Ecto neural progenitor cell (in vitro differentiated cells): ENCODE measurements at places on chromosomes 2 and 18.

GRCh38 chr2:56179931-56180330, 3.9 kb upstream of the CCDC85A start:
- DNase-seq, result no peak

- no peak for DNase-seq
These were observed 164.6 kb downstream of the RTP5 start for GRCh38 chr2:242034138-242034537.

- DNase-seq, result no peak
These were observed 187.6 kb upstream of the ARL4C start for GRCh38 chr2:234684466-234684865.

DNA sequence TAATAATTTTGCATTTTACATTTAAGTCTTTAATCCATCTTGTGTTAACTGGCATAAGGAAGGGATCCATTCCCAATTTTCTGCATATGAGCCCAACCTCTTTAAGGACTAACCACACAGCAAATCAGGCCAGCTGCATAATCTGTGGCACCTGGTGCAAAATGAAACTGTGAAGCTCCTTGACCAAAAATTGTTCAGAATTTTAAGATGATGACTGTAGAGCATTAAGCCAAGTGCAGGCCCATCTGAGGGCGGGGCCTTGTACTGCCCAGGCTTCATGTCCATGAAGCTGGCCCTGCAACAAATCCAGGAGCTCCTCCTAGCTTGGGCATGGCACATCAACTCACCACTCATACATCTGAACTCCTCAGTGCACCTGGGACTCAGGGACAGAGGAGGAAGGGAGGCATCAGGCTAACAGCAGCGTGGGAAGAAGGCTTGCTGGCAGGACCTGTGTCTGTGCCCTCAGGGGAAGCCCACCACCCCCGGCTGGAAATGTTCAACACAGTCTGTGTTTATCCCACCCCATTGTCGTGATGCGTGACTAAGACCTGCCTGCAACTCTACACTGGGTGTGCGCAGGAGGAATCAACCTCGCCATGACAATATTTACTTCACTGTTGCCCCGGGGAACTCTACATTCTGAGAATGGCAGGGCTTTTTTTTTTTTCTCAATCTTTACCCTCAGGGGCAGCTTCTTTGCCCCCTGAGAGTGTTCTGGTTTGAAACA, 128.9 kb upstream of the SIX2 start:
- no peak for DNase-seq

GRCh38 chr18:61554117-61554776, 221.0 kb downstream of the CDH20 start:
- DNase-seq, result no peak

- DNase-seq, result peak; percentile 30
These were observed 305.3 kb downstream of the NDUFA10 start for GRCh38 chr2:239719791-239720360.

DNA sequence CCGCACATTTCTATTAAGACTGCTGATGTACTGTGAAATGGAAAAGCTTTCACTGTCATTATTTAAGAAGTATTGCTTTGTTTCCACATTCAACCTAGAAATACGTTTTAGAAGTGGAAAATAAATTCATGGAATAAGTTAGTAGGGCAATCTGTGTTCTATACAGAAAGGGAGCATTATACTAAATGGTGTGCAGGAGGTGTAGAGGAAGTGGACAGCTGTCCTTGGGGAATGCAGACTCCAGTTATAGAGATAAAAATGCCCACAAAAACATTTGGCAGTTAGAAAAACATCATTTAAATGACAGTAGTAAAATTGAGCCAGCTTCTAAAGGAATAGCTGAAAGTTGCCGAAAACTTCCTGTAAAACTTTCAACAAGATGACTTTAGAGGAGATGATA, 46.8 kb downstream of the PIK3C3 start:
- DNase-seq, result no peak

DNA sequence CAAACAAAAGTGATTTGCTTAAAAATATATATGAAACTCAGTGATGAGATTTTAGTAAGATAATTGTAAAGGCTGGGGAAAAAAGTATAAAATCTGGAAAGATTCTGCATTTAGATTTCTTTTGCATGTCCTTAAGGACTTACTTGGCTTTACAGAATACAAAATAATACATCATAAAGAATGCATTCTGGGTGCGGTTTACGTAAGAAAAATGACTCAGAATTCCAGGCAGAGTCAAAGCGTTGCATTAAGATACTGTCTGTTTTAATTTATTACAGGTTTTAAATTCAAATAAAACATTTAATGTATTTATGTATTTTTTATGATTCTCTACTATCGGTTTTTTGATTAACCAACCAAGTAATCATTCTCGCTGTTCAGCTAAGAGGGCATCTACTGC, 178.0 kb downstream of the SH3BP4 start:
- DNase-seq, result no peak

GRCh38 chr2:152715854-152716428, 1.3 kb downstream of the PRPF40A start:
- DNase-seq, result no peak

DNA sequence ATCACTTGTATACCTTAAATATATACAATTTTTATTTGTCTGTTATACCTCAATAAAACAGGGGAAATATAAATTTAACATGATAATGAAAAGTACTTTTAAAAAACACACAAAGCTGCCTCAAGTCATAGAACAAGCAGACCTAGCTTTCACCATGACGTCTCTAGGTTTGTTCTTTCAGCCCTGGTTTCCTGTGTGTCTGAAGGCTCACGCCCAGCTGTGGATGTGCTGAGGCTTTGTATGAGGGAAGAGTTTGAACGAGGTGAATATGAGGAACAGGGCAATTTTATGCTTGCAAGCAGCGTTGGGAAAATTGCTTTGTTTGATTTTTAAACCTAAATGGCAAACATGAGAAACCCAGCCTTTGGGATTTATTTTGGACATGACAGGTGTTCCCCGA, 15.3 kb downstream of the SH3RF3 start:
- no peak for DNase-seq

DNA sequence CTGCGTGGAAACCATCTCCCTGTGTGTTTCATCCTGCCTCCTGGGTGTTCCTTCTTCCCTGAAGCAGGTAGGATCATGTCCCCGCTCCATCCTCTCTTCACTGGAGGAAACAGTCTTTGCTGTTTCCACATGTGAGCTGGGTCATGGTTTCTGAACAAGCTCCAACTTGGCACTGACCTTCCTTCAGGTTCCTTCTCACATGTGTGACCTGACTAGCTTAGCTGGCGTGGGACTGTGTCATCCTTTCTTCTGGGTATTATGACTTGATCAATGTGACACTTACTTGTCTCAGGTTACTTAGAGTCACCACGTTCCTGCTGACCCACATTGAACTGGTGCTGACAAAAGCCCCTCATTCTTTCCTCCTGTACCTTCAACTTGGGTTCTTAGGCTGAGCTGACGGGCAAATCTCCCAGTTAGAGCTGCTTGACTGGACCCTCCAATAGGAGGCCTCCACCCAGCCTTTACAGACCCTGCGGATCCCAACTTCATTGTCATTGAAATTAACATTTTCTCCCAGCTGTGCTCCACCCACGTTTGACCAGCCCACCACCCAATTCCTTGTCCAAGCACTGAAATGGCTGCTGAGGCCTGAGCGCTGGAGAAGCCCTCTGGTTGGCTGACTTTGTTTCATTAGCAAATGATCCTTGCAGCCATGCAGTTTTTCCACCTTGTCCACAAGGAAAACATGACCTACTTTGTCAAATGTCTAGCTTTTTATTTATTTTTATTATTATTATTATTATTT, 128.1 kb downstream of the DDX1 start:
- no peak for DNase-seq

GRCh38 chr2:180110469-180110868, 103.4 kb upstream of the CWC22 start:
- DNase-seq, result no peak

- DNase-seq, result no peak
These were observed 149.1 kb downstream of the RHBDD1 start for GRCh38 chr2:226984750-226985582.

DNA sequence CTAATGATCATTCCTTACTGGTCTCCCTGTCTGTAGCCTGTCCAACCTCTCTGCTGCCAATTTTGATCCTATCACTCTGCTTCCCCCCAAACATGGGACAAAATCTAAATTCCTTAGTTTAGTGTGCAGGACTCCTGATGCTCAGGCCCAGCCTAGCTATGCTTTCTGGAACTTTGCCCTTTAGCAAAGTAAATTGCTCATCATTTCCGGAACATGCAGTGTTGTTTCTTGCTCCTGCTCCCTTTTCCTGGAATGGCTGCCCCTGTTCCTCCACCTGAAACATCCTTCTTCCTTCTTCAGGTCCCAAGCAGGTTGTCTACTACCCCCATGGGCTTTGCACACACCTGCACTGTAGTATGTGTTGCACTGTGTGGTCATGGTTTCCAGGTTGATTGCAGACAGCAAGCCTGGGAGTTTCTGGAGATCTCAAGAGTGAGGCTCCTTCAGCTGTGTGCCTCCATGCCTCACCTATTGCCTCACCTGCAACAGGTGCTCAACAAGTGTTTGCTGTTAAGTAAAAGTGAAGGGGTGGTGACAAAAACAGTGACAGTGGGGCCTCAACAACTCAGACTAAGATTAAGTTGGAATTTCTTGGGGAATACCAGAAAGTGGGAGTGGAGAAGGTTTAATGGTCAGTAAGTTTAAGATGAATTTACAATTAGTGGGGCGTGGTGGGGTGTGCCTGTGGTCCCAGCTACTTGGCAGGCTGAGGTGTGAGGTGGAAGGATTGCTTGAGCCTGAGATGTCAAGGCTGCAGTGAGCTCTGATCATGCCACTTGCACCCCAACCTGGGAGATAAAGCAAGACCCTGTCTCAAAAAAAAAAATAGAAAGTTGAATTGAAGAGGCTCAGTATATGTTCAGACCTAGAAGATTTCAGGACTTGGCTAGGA, 120.0 kb downstream of the DNAH6 start:
- DNase-seq, result no peak

DNA sequence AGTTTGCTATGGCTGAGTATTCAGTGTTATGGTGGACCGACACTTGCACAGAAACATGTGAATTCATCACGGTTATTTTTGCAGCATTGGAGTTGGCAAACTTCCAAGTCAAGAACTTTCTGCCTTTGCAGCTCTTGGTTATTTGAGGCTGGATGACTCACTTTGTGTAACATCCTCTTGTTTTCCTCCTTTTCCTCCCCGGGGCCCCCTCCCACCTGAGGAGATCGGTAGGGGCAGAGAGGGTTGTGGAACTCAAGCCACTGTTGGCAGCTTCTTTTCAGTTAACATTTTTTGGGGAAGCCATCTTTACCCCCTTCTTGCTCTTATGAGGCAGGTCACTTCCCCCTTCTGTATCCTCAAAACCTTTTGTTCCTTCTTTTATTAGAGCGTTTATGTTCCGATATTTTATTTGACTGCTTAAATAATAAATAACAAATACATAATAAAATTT, 48.6 kb downstream of the DDX1 start:
- DNase-seq, result no peak

GRCh38 chr18:10168477-10168876, 254.7 kb downstream of the VAPA start:
- DNase-seq, result no peak
